ENCODE measurements at places on chromosomes 6 and 20. TPM values are rescaled to one million over a fixed set of nuclear protein-coding genes. Genes with fewer than 3 reads are reported as not detected.

GRCh38 chr20:10986586-10986985, 312.8 kb upstream of the JAG1 start:
- DNase-seq: no peak

- DNase-seq: no peak
Measured at GRCh38 chr6:141088171-141088570, 1044.6 kb upstream of the GJE1 start.

DNA sequence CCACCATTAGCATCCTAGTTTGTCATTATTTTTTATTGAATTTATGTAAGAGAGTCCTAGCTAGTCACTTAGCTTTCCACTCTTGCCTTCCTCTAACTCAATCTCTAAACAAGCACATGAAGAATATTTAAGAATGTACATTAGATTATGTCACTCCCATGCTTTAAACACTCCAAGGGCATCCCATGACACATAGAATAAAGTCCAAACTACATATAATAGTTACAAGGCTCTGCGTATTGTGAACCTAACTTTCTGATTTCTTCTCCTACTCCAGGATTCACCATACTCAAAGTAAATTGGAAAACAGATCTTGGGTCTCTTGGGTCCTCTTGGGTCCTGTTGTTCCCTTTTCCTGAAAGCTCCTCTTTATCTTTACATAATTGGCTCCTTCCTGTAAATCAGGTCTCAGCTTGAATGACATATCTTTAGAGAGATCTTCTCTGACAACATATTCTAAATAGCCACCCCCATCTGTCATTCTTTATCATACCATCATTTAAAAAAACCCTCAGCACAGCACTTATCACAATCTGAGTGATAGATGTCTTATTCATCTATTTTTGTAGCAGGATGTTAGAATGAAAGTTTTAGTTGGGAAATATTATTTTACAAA, 1042.4 kb upstream of the FLRT3 start:
- no peak for DNase-seq

- DNase-seq: no peak
Measured at GRCh38 chr6:154359161-154359574, 2.6 kb upstream of the IPCEF1 start.

GRCh38 chr6:36241728-36242127, 28.1 kb upstream of the PNPLA1 start:
- DNase-seq: no peak

DNA sequence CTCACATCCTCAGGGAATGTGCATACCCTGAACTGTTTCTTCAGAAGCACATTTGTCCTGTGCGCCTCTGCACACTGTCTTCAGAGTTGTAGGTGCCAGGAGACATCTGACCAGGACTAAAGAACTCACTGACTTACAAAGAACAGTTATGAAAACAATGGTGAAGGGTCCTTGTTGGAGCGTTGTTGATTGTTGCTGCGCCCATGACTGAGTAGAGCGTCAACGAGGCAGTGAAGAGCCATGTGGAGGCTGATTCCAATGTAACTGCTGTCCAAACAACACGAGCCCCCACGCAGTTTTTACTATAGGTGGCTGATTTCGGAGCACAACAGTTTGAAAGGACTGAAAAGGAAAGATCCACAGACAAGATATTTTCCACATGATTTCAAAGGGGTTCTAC, 380.3 kb downstream of the CDH26 start:
- no peak for DNase-seq

GRCh38 chr6:95175927-95176675, 401.2 kb upstream of the MANEA start:
- no peak for DNase-seq

DNA sequence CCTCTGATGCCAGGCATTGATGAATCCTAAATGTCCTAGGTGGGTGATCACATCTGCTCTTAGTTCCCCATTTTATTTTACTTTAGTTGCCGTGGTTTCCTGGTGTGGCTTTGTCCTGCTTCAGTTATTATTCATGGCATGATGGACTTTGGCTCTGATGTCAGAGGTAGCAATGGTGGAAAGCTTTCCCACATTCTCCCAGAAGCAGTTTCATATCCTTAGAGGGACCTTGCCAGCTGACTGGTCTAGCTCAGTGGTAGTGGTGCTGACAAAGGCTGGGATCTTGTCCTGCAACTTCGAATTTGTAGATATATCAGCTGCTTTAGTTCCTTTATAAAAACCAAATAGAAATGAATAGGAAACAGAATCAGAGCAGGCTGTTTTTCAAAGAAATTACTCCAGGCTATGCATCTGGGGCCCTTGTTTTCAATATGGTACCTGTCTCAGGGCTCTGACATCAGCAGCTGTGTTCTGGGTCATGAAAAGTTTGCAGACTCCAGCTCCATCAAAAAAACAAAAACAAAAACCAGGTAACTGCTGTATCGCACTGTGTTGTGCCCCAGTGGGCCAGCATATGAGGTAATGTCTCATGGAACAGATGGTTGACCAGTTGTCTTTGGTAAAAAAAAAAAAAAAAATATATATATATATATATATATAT, 133.7 kb downstream of the PLCB4 start:
- no peak for DNase-seq

DNA sequence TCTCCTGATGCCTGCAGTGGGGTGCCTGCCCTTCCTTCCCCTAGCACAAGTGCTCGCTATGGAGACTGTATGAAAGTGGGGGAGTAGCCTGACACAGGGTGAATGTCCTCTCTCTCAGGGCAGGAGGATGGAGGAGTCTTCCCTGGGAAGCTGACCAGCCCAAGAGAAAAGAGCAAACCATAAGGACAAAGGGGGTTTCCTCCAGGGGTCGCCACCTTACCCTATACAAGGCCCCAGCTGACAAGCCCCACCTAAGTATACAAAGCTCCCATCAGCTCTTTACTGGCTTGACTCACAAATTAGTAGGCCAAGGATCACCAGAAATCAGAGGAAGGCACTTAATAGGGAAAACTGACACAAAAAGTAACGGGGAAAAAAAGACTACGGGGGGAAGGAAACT, 54.1 kb downstream of the PLAGL1 start:
- no peak for DNase-seq

GRCh38 chr6:106913111-106913510, 61.4 kb downstream of the CD24 start:
- DNase-seq: no peak

GRCh38 chr6:166934174-166934573, 22.2 kb downstream of the RNASET2 start:
- no peak for DNase-seq

GRCh38 chr6:131894493-131895424, 56.4 kb downstream of the CCN2 start:
- DNase-seq: no peak

TBP gene
- total RNA-seq: 17.2 TPM

TBPL1 gene
- total RNA-seq: 18.5 TPM

- peak; percentile 74 for DNase-seq
Measured at GRCh38 chr20:62850333-62850974, 11.2 kb downstream of the TCFL5 start.
